ENCODE measurements at places on chromosomes 5 and 9.
A peak's percentile ranks its signal among the peaks of the same experiment; 100 is the strongest.

- DNase-seq, result no peak
These were observed 16.1 kb upstream of the ARSI start for GRCh38 chr5:150318613-150319483.

DNA sequence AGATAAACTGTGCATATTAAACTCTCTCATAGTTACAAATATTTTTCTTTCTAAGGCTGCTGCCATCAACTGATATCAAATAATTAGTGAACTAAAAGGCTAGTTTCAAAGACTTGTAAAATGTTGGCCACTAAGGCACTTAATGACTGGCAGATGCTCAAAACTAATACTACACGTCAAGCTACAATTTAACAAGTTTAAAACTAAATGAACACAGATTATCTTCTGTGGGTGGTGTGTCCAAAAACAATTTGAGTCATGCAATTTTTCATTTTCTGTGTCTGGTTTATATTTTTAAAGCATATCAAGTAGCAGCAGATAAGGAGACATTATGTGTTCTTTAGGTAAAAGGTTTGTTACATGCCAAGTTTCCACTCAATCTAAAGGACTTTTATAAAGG lies 665.1 kb downstream of the EFNA5 start:
- no peak for DNase-seq

GRCh38 chr9:136983656-136984314 lies 992 bp downstream of the LCNL1 start:
- no peak for DNase-seq

DNA sequence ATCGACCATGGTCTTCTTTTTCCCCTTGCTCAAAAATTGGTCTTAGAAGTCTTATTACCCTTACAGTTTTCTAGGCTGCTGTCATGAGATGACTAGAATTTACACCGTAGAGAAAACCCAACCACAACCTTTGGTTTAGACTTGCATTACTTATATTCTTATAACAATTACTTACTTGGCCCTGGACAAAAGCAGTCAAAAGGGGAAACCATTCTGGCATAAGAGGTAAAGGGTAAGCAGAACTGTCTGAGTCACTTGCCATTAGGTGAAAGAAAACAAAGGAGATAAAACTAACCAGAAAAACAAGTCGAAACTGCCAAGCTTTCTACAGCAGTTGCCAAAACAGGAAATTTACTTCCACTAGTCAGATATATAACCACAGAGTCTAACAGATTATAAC lies 17.9 kb downstream of the TMEM245 start:
- DNase-seq, result peak; percentile 56

DNA sequence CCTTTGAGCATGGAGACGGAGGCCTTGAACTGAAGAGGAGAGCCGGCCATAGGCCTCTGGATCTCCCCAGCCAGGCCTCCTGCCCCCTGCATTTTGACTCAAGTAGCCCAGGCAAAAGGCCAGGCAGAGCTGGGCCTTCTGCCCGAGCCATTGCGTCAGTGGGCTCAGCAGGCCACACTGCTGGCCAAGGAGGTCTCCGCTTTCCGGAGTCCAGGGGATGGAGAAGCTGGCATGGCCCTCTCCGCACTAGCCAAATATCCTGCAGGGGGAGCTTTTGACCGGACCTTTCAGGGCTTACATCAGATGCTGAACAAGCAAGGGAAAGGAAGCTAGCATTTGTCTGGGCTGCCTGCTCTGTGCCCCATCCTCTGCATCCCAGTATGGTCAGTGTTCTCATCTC lies 386.8 kb downstream of the TRIM36 start:
- no peak for DNase-seq

DNA sequence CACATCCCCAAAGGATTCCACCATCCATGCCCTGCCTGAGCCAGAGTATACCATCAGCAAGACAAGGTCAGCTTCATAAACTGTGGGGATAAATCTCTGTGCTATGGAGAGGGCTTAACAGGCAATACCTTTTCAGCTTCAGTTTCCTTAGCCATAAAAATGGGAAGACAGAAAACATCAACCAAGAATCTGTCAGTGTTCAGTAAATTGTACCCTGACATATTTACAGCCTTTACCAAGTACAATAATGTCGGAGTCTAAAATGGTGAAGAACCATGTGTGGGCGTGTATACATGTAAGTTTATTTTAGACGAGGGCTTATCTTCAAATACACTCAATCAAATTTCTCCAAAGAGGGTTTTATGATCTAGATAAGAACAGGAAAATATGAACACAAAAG lies 94.7 kb downstream of the ELAVL2 start:
- DNase-seq, result no peak

DNA sequence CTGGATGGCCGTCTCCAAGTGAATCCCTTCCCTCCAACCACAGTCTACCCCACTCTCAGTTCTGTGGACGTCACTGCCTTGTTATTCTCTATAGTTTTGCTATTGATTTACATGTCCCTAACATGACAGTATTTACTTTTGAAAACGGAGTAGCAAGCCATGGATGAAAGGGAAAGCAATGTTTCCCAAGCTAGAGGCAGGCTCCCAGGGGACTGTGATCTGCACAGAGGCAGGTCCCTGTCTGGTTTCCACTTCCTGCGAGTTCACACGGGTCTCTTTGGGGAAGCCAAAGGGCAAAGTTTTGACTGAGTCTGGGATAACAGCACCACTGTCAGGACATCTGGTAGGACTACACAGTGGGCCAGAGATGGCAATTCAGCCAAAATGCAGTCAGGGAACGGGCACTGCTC lies 12.7 kb downstream of the C9orf153 start:
- no peak for DNase-seq

GRCh38 chr5:111116550-111116949 lies 24.4 kb downstream of the WDR36 start:
- DNase-seq, result no peak

- no peak for DNase-seq
These were observed 391.1 kb downstream of the ADGRV1 start for GRCh38 chr5:90949469-90950358.

DNA sequence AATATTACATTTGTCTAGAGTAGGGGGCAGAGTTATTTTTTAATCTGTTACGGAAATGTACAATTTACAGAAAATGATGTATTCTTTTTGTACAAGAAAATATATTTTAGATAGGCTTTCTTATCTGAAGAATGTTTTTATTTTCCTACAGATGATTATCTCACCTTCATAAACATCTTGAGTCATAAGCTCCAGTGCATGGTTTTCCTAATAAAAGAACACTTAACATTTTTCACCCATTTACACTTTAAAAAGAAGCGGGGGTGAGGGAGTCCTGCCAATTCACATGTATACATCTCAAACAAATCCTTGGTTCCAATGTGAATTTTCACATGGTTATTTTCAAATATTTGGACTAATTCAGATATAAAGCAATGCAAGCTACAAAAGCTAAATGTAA lies 85.0 kb downstream of the MLLT3 start:
- DNase-seq, result no peak

DNA sequence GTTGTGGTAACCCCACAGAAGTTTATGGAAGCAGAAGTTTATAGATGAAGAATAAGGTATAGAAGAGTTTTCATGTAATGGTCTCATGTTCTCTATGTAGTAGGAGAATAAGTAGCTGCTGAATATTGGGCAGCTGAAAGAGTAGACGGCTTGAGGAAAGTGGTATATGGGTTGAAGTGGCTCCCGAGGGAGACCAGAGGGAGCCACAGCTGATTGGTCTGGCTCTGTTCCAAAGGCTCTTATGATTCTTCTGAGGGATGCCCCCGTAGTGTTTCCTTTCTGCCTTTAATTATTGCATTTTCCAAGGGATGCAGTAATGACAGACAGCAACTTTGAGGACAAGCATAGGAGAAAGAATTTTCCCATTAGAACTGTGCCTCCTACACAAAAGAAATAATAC lies 30.1 kb upstream of the TENT2 start:
- no peak for DNase-seq

DNA sequence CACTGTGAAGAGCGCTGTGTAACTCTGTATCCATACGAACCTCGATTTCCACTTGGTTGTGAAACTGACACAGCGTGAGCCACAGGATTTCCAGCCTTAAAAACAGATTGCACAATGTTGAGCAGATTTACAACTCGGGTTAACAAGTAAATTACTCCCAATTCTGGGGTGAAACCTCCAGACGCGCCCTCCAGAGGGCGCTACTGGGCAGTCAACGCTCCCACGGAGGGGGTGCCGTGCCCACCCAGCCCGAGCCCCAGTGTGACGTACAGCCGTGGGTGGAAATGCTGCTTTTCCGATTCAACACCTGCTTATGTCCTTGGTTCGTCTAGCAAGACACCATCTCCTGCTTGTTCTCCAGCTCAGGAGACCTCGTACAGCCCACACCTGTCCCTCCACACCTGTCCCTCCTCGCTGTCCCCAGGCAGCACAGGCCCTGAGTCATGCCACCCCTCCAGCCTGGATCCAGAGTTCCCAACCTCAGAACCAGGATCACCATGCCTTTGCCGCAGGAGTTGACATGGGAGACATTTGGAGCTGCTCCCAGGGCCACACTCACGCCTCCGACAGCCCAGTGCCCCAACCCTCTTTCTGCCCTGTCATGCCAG lies 34.4 kb upstream of the SLC6A3 start:
- no peak for DNase-seq

DNA sequence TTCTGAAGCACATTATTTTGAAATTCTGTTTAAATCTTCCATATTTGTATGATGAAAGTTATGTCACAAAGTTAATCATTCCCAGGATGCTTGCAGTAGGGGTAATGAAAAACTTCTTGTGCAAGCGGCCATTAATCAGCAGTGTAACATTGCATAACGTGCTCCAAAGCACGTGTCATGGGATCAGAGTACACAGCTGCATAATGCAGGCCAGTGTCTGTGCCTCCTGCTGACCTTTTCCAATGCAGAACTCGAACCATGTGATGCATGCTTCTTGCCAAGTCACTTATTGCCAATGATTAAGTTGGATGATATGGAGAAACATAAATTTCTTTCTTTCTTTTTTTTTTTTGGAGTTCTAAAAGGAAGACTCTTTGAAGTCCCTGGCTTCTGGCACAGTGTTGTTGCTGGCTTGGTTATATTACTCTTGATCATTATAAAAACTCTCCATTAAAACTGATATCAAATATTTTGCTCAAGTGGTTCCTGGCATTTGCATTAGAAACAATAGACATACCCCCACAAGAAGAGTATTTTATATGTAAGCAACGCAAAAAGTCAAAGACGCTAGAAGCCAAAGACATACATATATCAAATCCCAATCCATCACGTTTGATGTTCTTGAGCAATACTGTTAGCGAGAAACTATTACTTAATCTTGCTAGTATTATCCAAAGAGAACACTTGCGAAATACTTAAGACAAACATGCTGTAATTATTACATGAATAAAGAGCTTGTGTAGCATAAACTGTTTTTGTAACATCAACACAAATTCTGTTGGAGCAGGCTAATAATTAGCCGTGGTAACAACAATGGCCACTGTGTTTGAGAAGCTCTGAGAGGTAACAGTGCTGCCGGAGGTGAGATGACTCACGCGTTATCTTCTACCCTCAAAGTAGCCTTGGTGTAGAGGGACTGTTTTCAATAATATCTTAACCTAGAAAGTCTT lies 164.2 kb downstream of the AUH start:
- DNase-seq, result peak; percentile 88

- DNase-seq, result no peak
These were observed 25.8 kb upstream of the FRRS1L start for GRCh38 chr9:109192732-109193361.

- no peak for DNase-seq
These were observed 102.0 kb upstream of the DMAC1 start for GRCh38 chr9:7901621-7902020.

- no peak for DNase-seq
These were observed 2.4 kb upstream of the TRIM7 start for GRCh38 chr5:181207214-181207959.

DNA sequence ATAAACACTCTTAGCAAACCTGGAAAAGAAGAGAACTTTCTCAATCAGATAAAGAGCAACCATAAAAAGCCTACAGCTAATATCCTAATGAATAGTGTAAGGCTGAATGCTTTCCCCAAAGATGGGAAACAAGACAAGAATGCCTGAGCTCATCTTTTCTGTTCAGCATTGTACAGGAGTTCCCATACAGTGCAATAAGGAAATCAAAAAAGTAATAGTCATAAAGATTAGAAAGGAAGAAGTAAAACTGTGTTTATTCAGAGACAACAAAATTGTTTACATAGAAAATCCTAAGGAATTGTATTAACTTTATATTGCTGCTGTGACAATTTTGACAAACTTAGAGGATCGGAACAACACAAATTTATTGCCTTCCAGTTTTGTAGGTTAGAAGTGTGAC lies 330.7 kb upstream of the SLC24A2 start:
- DNase-seq, result no peak

- DNase-seq, result no peak
These were observed 117.5 kb downstream of the MACIR start for GRCh38 chr5:103375863-103376591.

DNA sequence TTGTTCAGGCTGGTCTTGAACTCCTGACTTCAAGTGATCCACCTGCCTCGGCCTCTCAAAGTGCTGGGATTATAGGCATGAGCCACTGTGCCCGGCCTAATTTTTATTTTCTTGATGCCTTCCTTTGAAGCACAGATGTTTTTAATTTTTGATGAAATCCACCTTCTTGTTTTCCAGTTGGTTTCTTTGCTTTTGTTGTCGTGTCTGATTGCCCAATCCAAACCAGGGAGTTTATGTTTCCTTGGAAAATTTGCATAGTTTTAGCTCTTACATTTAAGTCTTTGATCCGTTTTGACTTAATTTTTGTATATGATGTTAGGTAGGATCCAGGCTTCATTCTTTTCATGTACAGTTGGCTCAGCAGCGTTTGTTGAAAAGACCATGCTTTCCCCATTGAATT lies 15.2 kb downstream of the EHMT1 start:
- no peak for DNase-seq

DNA sequence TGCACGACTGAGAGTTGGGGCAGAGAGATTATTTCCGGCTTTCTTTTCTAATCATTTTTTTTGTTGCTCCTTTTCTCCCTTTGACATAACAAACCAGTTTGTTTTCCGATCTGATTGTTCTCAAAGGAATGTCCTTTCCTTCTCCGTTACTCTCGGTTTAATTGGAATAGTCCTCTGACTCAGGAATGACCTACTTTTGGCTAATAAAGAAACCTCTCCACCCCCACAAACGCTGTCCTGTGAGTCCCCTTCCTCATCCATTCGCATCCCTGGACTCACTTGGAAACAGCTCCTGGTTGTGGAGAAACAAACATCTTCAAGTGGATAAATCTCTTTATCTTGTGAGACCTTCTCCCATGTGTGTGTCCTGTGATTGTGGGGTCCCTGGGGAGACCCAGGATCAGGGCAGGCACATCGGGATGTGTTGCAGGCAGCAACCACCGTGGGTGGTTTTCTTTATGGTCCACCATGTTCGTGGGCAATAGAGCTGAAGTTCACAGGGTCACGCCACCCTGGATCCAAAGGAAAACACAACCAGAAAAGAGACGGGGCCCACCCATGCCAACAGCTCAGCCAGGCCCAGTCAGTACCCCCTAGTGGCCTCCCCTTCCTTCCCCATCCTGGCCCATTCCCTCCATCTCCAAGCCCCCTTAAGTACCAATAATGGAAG lies 45.2 kb upstream of the NEK6 start:
- peak; percentile 21 for DNase-seq
